ENCODE measurements at places on chromosomes 6 and 20.

DNA sequence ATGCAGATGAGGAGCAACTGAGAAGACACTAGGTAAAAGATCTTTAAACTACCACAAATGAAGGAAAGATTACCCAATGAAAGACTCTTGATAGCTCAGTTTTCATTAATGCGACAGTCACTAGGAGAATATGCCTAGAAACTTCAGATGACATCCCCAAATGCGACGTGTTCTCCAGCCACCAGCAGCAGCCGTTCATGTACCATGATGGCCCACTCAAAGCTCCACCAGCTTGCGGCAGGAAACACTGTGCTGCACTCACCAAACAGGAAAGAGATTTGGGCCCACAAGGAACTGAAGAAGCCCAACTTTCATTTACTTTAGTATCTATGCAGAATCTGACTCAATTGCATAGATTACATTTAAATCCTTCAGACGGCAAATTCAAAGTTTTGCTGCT lies 7.5 kb downstream of the DIDO1 start:
- DNase-seq: peak; percentile 59

- no peak for DNase-seq
These were observed 328.1 kb upstream of the ARID1B start for GRCh38 chr6:156449128-156449527.

- no peak for DNase-seq
These were observed 73.8 kb upstream of the MPC1 start for GRCh38 chr6:166456395-166457156.

DNA sequence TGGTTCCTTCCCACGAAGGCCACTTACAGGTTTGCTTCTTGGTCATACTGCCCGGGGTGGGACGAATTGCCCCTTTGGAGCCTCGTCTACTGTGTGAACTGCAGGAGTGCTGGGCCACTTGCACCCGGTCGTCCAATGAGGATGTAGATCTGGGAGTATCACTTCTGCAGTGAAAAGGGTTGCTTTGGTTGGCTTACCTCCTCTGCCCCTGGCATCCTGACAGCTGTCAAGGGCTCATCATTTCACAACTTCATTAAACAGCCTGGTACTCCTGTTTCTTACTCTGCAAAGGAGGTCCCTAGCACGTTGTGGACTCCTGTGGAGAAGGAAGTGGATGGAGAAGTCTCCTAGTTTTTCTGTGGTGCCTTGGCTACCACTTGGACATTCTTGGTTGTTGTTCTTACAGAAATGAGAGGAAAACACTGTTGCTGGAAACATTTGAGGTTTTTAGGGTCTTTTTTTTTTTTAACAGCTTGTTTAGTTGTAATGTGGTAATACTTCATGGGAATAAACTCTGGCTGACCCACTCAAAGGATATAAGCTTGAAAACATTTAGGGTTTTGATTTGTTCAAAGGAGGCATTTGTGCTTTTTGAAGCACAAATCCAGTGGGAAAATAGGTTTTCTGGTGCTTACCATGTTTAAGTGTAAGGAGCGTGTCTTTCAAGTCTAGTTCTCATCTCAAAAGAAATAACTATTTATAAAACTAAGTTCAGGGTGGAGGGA lies 60.7 kb downstream of the AKAP12 start:
- no peak for DNase-seq

GRCh38 chr6:108561742-108562502 lies 1.2 kb downstream of the FOXO3 start:
- no peak for DNase-seq

DNA sequence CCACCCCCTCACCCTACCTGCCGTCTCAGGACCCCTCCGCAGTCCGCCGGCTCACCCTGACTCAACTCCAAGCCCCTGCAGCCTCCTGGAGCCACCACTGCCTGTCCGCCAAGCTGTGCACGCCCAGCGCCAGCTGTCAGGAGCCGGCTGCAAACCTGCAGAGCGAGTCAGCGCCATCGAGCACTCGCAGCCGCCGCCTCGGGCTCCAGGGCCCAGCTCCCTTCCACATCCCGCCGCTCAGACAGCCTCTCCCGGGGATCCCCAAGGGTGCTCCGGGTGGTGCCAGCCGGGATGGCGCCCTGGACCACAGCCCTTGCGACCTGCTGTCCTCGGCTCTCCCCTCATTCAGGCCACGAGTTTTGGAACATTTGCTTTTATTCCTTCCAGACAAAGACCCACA lies 4.3 kb downstream of the TNNC2 start:
- DNase-seq: no peak

- no peak for DNase-seq
These were observed 81.8 kb upstream of the SPACA1 start for GRCh38 chr6:87965806-87966205.

GRCh38 chr6:139981768-139982181 lies 607.3 kb upstream of the CITED2 start:
- DNase-seq: no peak

DNA sequence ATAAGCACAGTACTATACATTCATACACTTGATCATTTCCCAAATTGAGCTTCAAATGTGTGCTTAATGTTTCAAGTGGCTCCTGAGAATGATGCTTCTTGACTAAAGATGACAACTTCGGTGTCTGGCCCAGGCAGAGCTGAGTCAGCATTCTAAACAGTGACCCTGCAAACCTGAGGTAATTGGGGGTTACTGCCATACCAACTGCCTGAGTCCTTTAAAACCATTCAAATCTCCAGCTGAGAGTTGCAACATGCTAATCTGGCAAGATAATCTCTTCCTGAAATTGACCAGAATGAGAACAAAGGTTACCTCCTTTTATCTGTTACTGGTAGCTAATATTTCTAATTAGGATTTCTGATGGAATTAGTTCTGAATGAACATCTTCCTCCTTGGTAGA lies 8.2 kb downstream of the BACH2 start:
- DNase-seq: no peak

DNA sequence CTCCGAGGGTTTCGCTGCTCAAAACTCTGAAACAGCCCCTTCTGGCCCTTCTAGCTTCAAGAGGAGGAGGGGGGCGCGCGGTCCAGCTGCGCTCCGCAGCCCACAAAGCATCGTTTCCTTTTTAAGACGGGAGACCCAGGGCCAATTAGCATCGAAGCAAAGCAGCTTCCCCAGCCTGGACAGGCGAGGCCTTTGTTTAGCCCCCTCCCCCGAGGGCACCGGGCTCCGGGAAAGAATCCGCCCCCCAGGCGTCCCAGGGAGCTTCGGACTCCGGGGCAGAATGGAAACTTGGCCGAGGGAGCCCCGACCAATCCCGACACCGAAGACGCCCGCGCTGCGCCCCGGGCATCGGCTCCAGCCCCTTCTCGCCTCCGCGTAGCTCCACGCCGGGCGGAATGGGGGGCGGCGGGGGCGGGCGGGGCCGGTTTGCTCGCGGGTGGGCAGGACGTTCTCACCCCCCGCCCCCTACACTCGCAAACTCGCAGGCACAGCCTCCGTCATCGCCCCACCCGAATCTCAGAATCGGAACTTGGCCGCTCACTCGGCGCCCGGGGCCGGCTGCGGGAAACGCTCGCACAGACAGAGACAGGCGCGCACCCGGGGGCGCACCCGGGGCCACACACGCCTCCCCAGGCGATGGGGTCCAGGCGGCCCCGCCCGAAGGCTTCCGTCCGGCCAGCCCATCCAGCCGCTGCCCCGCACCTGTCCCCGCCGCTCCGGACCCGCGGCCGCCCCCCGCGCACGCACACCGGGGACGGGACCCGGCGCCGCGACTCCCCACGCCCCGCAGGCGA lies 628 bp downstream of the NKAIN4 start:
- DNase-seq: no peak

DNA sequence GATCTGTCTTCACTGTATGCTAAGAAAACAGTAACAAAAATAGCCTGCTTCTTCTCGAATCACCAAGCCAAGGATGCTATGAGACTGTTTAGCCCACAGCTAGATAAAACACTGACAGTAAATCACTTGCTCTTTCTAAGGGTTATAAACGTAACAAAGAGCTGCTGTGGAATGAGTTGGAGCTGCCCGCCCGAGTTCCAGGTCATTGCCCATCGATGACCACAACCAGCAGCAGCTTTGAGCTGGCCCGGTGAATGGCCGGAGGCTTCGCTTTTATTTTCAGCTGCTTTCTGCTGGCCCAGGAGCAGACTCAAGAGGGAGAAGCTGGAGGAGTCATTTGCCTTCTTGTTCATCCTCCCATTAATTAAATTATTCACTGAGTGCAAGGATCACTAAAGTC lies 82.2 kb upstream of the CDH4 start:
- DNase-seq: no peak

GRCh38 chr20:56805313-56805712 lies 176.2 kb downstream of the TFAP2C start:
- DNase-seq: no peak

DNA sequence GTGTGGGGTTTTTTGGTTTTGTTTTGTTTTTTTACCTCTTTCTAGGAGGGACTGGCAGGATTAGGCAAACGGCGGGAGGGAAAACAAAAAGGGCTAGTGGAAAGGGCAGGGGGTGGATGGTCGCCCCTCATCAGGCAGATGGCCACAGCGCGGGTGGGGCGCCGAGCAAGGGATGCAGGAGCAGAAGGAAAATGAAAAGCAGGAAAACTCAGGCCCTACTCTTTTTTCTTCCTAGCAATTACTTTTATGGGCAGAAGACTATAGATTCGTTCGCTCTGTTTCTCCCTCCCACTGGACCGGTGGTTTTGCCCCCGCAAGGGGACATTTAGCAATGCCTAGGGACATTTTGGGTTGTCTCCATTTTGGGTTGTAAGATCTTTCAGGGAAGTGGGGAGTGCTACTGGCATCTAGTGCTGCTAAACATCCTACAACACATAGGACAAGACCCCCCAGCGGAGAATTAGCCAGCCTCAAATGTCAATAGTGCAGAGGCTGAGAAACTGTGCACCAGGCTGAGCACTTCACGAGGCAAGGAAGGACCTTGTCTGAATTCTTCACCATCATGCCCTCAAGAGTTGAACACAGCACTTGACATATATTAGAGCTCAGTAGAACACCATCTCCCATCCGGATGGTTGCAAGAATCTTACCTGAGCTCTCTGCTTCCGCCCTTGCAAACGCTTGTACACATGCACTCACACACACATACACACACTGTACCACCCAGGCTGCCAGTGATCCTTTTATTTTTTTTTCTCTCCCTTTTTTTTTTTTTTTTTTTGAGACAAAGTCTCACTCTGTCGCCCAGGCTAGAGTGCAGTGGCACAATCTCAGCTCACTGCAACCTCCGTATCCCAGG lies 4.8 kb upstream of the ZMYND8 start:
- no peak for DNase-seq

DNA sequence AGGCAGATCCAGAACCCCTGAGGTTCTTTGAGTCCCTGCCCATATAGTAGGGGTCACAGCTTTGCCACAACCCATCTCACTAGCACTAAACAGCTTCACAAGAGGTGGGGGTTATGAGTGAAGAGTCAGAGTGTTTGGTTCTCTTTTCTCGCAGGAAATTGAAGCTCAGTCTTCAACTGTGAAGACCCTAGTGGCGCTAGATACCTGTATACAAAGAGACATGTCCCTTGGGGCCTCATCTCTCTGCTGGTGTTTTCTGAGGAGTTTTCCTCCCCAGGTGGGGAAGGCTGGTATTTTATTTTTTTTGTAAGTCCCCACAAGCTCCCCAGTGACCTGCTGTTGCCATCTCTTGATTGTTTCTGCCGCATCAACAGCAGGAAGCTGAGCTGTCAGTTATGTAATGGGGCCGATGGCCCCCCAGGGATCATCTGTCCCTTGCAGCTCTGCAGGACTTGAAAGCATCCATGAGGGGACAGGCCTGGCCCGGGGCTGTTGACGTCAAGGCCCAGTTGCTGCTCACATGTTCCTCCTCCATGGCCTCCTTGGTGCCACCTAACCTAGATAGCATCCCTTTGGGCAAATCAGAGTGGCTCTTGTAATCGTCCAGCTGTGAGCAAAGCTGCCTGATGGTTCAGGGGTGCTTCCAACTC lies 23.1 kb downstream of the STK35 start:
- no peak for DNase-seq

DNA sequence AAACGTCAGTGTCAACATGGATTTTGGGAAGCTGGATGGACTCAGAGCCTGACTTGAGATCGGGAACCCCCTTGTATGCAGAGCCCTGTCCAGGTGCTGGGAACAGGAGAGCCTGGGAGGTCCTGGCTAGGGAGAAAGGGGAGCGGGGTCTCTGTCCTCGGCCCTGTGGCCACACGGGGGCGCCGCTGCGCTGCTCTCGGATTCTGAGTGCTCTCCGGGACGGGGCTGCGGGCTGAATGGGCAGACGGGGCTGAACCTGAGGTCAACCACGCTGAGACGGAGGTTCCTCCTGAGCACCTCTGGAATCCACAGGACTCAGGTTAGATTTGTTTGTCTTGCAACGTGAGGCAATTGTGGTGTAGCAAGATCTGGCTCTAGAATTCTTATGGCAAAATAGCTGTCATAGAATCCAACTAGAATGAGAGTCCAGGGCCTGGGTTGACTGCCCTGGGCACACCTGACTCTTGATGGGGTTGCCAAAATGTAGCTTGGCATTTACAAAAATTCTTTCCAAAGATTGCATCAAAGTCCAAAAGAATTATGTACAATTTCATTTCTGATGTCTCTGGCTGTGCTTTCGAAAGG lies 20.6 kb upstream of the HLA-F start:
- DNase-seq: peak; percentile 94

GRCh38 chr6:118715376-118715775 lies 64.0 kb upstream of the CEP85L start:
- DNase-seq: no peak

DNA sequence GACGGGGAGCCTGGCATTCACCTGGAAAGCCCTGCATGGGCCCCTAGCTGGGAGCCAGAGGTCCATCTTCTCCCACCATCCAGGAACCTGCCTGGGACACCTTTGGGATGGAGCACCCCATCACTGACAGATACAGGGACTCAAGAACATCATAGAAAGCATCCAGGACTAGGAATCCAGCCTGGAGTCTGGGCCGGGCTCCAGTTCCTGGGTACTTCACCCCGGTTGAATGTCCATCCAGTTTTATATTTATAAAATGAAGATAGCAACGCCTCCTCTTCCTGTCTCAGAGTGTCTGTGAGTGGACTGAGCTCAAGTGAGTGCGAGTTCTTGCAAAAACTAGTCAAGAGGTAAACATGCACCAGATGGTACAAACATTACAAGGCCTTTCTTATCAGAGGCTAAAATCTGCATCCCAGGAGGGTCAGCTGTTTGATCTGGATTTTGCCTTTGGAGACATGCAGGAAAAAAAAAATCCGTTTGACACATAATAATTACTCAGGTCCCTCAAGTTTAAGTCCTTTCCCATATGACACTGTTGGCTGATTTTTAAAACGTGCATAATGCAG lies 27.4 kb downstream of the ZC3H12D start:
- DNase-seq: no peak

DNA sequence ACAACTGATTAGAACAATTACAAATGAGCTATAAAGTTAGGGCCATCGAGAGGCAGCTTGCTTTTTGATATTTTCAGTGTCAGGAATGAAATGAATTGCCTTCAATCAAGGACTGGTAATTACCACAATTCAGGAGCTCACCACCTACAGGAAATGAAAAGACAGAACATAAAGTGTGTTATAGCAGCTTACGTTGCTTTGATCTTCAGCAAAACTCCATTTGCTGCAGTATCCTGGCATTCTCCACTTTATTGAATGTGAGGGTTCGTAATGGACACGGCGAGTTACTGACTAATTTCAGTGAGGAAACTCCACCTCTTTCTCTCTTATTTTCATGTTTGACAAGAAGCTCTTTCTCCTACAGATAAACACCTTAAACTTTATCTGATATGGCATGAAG lies 440.0 kb upstream of the HSF2 start:
- no peak for DNase-seq
